T-helper 2 cell (primary cell): ENCODE measurements at places on chromosomes 4 and X.

DNA sequence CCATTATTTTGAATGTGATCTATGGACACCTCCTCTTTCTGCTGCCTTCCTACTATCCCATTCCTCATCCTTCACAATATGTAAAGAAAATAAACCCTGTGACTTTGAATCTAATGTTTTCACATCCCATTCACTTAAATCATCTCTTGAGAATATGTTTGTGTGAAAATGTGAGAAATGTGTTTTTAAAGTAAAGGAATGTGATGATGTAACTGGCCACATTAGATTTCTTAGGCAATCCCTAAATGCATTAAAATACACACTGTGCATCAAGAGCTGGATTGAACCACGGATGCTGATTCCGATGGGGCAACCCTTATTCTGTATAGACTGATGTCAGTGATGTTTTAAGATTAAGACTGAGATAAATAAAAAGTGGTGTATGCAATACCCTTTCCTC is 558.9 kb upstream of the TENM3 start:
- no peak for DNase-seq

- DNase-seq, result no peak
These were observed 5.2 kb upstream of the FRYL start for GRCh38 chr4:48785302-48785701.

- DNase-seq, result no peak
These were observed 225.0 kb upstream of the CXXC4 start for GRCh38 chr4:104719539-104720230.

DNA sequence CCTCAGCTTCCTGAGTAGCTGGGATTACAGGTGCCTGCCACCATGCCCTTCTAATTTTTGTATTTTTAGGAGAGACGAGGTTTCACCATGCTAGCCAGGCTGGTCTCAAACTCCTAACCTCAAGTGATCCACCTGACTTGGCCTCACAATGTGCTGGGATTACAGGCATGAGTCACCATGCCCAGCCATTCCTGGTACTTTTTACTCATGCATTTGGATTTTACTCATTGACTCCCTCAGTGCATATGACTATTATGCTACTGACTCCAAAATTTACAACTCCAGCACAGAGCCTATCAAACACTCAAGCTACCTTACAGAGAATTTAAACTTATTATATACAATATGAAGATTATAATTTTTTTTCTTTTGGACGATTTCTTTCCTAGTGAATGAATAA is 199.9 kb downstream of the CXXC4 start:
- DNase-seq, result no peak

DNA sequence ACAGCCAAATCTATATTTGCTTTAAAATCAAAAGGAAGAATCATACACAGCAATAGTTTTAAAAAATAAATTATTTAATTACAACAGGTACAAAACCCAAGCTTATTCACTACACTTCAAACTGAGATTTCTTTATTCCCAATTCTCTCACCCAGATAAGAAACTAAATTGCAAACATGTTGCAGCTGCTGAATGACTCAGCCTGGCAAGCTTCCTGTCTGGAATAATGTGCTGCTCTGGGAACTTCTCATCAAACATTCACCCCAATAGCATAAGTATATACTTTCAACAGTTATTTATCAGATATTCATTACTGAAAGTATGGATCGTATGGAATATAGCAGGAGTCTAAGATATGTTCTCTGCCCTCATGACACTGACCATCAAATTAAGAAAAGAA is 43.0 kb upstream of the GABRA2 start:
- DNase-seq, result no peak

- no peak for DNase-seq
These were observed 33.5 kb downstream of the TAF7L start for GRCh38 chrX:101257448-101258258.

DNA sequence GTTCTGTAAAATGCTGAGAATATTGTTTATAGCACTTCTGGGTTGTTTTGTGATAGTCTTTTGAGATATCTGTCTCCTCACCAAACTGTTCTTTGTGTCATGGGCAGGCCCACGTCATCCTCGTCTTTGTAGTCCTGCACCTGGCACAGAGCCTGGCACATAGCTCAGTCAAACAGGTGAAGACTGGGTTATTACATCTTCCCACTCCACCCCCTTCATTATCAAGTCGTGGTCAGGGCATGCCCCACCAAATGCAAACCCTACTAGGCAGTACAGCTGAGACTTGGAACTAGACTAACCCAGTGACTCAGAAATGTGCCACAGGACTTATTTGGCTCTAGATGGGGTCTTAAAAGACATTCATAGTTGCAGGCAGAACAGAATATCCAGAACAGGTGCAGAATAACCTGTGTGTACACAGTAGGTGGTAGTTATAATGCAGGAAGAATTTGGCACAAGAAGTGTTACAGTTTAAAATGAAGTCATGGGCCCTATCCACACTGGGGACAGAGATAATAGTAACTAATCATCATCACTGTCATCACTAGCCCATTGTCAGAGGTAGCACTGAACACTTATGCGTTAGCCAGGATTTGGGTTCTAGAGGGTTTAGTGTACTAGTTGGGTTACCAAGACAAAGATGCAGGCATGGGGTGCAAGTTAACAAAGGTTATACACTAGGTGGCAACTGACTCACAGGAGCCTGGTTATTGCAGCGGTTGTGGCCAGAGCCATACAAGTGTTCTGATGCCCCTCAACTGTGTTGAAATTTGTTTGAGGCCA is 74.9 kb downstream of the TBL1X start:
- no peak for DNase-seq

DNA sequence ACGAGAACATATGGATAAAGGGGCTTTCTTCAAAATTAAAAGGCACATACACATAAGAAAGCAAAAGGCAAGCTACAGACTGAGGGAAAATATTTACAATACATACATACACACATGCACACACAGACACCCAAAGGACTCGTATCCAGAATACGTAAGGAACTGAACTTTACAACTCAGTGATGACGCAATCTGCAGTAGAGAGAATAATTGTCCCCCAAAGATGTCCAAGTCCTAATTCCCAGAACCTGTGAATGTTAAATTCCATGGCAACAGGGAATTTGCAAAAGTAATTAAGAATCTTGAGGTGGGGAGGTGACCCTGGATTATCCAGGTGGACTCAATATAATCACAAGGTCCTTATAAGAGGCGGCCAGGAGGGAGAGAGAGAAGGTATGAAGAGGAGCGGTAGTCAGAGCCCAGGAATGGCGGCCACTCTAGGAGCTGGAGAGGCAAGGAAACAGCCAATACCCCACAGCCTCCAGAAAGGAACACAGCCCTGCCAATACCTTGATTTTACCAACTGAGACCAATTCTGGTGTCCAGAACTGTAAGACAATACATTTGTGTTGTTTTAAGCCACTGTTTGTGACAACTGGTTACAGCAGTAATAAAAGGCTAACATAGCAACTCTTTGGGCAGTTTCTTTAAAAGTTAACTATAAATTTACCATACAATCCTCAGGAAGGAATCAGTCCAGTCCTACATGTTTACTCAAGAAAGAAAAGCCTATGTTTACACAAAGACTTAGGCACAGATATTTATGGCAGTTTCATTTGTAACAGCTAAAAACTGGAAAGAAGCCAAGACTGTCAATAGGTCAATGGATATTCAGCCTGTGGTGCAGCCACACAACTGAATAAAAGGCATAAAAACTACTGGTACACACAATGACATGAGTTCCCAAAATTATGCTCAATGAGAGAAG is 27.3 kb upstream of the STS start:
- DNase-seq, result no peak

- no peak for DNase-seq
These were observed 473 bp upstream of the TKTL2 start for GRCh38 chr4:163474027-163474426.

- DNase-seq, result no peak
These were observed 10.2 kb upstream of the ATP6AP2 start for GRCh38 chrX:40570346-40571093.

GRCh38 chrX:33183361-33183760 is 28.0 kb downstream of the DMD start:
- DNase-seq, result peak; percentile 1

DNA sequence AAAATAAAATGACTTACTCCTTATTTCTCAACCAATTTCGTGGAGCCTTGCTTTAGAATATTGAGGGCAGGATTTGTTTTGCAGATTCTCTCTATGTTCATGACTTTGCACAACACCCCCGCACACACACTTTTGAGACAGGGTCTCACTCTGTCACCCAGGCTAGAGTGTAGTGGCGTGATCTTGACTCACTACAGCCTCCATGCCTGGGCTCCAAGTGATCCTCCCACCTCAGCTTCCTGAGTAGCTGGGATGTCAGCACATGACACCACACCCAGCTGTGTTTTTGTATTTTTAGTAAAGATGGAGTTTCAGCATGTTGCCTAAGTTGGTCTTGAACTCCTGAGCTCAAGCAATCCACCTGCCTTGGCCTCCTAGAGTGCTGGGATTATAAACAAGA is 12.0 kb downstream of the CT47C1 start:
- no peak for DNase-seq

GRCh38 chrX:40107291-40108161 is 9.8 kb upstream of the BCOR start:
- DNase-seq, result no peak

DNA sequence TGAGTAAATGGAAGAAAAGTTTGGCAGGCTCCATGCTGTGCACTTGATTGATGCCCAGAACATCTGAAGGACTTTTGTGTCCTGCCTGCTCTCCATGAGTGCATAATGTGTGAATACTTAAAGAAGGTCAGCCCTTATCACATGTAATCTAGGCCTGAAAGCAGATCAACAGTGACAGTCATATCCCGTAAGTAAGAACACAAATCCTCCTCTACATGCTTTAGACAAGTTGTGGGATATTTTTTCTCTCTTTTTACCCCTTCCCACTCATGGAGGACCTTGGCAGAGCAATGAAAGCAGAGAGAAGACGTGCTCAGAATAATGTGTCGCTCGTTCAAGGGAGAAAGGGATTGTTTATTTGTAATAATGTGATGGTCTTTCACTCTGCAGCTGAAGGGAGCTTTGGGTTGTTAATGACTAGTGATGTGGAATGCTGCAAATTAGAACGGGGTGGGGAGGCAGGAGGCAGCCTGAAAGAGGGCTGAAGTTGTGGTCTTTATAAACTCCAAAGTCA is 286.6 kb downstream of the BMPR1B start:
- DNase-seq, result no peak

DNA sequence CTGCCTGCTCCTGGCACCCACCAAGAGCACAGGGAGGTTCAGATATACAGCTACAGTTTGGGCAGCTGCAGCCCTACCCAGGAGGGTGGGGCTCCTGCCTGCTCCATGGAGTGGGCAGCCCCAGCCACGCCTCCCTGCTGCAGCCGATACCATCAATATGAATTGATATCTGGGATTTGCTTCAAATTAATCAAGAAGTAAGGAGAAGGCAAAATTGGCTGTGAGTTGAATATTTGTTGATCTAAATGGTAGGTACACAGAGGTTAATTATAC is 31.2 kb upstream of the ZNF280C start:
- DNase-seq, result no peak
